ENCODE measurements at places on chromosomes 12 and 14. TPM values are rescaled to one million over a fixed set of nuclear protein-coding genes. Genes with fewer than 3 reads are reported as not detected.

FLVCR2 gene
- 14.2 TPM for total RNA-seq

IPO4 gene
- 75.7 TPM for total RNA-seq

NTS gene
- 56.8 TPM for total RNA-seq

LRRC74A gene
- not detected for total RNA-seq

VIPAS39 gene
- 15.0 TPM for total RNA-seq

DLK1 gene
- total RNA-seq = 0.31 TPM

CAPZA3 gene
- total RNA-seq = not detected

LRFN5 gene
- total RNA-seq = not detected

LRRK2 gene
- total RNA-seq = 1.7 TPM

SLC2A13 gene
- total RNA-seq = 2.9 TPM

SLC16A7 gene
- 0.12 TPM for total RNA-seq

P3H3 gene
- total RNA-seq = 29.0 TPM

AKAP6 gene
- 0.61 TPM for total RNA-seq

C1S gene
- 42.0 TPM for total RNA-seq

TBX3 gene
- total RNA-seq = 53.3 TPM

CFAP251 gene
- 0.95 TPM for total RNA-seq

THTPA gene
- 15.5 TPM for total RNA-seq
